ENCODE measurements at places on chromosomes 13 and 19. TPM values are rescaled to one million over a fixed set of nuclear protein-coding genes. Genes with fewer than 3 reads are reported as not detected.

B3GNT8 gene
- total RNA-seq, result 4.0 TPM

SERP2 gene
- total RNA-seq, result 3.8 TPM

BLOC1S3 gene
- 21.4 TPM for total RNA-seq

SLC10A2 gene
- not detected for total RNA-seq

CD33 gene
- 8.1 TPM for total RNA-seq

CASP14 gene
- not detected for total RNA-seq

CD37 gene
- 29.8 TPM for total RNA-seq

C5AR2 gene
- total RNA-seq, result 25.7 TPM

EDNRB gene
- total RNA-seq, result 27.6 TPM

ZNF441 gene
- 16.5 TPM for total RNA-seq

KLK15 gene
- total RNA-seq, result not detected

FCER2 gene
- 1.5 TPM for total RNA-seq

DNA sequence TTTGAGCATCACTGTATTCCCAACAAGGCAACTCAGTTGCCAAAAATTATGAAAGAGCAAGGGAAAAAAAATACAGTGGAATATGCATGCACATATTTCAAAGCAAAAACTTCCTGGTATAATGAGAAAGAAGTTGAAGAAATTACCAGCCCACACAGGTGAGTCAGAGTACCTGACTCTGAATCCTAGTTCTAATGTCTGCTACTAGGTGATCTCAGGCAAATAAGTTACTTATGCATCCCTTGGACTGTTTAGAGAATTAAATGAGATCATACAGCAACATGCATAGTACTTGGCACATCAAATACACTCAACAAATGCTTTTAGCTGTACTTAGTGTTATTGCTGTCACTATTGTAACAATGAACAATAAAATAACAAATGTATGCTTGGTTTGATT is 144.9 kb downstream of the MIPEP start:
- DNase-seq, result no peak

- DNase-seq, result no peak
Observed at GRCh38 chr13:39773833-39774232, 118.4 kb downstream of the COG6 start.

GRCh38 chr19:40165362-40165937 is 25.8 kb upstream of the MAP3K10 start:
- DNase-seq, result no peak

- DNase-seq, result peak; percentile 41
Observed at GRCh38 chr19:5308451-5309437, 31.9 kb downstream of the PTPRS start.

DNA sequence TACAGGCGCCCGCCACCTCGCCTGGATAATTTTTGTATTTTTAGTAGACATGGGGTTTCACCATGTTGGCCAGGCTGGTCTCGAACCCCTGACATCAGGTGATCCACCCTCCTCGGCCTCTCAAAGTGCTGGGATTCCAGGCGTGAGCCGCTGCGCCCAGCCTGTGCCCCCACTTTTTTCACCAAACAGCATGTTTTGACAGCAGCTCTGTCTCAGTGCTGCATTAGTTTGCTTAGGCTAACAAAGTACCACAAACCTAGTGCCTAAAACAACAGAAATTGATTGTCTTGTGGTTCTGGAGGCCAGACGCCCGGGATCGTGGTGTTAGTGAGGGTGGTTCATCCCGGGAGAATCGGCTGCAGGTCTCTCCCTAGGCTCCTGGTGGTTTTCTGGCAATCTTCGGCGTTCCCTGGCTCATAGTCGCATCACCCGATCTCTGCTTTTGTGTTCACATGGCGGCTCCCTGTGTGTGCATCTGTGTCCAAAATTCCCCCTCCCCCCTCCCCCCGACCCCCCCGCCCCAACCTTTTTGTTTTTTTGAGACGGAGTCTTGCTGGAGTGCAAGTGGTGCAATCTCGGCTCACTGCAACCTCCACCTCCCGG is 30.0 kb downstream of the MYH14 start:
- no peak for DNase-seq

GRCh38 chr19:48568345-48568886 is 16.4 kb downstream of the SULT2B1 start:
- DNase-seq, result peak; percentile 80

GRCh38 chr13:112260108-112261055 is 115.8 kb upstream of the SPACA7 start:
- no peak for DNase-seq

DNA sequence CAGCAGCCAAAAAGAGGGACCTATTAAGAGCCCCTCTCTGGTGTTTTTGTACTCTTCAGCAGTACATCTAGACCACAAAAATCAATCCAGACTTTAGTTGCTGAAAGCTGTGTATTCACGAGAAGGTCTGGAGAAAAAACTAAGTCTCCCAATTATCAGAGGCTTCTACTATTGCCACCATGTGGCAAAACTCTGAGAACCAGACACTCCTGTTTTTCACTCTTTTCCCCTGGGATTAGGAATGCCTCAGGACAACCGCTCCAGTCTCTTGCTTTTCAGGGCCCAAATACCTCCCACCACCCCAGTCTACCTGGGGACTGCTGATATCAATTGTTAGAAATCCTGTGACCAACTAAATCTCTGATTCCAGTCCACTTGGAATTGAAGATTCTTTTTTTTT is 30.1 kb upstream of the OBI1 start:
- DNase-seq, result no peak

DNA sequence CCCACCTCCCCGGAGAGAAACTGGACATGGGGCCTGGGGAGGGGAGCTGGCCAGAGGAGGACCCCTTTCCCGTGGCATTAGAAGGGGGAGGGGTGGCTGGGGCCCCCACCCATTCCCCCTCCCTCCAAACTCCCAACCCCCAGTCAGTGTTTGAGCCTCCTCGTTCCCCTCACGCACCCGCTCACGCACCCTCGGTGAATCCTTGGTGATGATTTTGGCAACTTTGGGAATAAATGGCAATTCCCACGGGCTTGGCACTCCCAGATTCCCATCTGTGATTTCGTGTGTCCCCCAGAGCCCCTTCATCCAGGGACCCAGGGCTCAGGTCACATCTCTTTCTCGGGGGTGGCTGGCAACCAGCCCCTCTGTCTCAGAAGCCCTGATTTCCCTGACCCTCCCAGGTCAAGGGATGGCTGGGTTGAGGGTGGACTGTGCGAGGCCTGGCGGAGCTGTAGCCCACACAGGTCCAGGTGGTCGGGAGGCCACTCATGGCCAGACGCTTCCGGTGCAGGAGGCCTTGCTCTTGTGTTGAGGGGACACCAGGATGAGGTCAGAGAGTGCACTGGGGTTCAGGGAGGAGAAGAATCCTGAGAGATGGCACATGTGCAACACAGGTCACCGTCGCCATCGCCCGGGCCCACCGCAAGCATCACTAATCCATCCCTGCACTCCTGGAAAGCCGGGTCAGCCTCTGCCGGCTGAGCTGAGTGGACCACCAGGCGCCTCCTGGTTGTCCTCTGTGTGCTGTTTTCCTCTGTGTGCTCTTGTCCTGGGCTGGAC is 20.7 kb downstream of the EPN1 start:
- no peak for DNase-seq

- no peak for DNase-seq
Observed at GRCh38 chr13:111312944-111313590, 7.4 kb upstream of the TEX29 start.

DNA sequence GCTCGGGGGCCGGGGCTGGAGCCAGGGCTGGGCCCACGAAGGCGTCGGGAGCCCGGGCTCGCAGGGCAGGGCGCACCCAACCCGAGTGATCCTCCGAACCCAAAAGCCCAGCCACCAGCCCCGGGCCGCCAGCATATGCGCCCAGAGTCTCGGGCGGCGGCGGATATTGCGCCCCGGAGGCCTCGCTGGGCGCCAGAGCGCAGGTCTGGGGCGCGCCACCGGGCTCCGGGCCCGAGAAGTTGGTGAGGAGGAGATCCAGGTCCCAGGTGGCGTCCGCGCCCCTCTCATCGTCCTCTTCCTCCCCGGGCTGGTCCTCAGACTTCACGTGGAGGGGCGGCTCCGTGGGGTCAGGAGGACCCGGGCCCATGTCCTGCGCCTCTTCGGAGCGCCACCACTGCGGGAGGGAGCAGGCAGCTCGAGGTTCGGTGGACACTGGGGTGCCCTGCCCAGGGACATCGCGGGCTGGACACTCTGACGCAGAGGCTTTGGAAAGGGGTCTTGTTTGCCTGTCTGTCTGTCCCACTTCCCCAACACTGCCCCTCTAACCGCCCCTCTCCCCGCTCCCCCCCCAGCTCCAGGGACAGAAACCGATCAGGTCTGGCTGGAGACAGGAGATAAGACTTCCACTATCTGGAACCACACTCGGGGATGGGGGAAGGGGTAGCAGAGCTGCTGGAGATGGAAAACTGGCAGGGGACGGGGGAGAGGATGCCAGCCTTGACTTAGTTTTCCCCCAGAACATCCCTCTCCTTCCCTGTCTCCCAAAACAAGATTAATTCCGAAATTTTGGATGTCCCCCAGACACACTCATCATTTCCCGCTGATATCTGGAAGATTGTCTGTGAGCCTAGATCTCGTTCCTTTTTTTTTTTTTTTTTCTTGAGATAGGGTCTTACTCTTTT is 1.0 kb downstream of the KLF1 start:
- DNase-seq, result no peak

DNA sequence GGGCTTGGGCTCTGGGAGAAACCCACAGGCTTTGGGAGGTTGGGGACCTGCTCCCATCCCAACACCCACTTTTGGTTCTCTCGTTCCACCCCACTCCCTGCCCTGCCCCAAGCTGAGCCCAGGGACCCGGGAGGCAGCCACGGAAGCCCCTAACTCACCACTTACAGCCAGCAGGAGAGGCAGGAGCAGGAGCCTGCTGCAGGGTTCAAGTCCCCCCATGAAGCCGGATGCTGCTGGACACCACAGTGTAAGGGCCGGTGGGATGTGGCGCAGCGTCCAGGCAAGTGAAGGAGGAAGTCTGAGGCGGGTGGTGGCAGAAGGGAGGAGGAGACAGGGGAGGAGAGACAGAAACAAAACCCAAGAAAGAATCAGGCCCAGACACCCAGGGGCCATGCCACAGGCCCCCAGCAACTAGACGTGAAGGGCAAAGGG is at the start of gene TYROBP:
Gene TYROBP, minus strand, starts transcription at position 286 of the 432 bp plus-strand sequence. Its CDS starts 67 bp downstream, at position 219.
- DNase-seq, result no peak

GRCh38 chr13:94327318-94327717 is 152.2 kb downstream of the DCT start:
- DNase-seq, result no peak

DNA sequence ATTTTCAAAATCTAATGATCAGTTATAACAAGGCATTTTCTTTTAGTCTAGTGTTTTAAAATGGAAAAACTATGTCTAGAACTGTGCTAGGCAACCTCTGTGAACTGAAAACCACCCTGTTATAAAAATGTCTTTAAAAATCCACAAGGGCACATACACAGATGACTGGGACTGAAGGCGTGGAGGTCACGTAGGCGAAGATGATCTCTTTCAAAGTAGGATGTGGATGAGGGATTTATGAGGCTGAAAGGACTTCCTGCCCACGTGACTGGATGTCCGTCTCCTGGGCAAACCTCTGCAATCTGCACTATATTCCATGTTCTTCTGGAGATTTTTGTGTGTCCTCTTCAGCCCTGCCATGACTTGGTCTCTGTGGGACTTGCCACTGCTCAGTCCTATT is 84.2 kb upstream of the ZNF536 start:
- no peak for DNase-seq

DNA sequence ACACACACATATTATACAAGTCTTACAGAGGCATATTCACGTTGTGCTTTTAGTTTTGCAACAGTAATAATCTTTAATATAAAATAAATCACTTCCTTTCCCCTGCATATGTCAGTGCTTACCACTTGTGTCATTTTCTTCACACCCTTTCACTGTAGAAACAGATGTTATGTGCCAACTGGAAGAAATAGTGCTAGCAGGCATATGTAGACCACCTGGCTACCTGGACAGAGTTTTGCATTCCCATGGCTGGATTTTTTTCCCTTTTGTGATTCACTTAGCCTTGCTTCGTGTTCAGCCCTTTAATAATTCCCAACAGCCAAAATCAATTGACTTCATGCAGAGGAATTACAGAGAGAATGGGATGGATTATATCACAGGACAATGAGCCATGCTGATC is 399.1 kb upstream of the SPRY2 start:
- DNase-seq, result no peak

DNA sequence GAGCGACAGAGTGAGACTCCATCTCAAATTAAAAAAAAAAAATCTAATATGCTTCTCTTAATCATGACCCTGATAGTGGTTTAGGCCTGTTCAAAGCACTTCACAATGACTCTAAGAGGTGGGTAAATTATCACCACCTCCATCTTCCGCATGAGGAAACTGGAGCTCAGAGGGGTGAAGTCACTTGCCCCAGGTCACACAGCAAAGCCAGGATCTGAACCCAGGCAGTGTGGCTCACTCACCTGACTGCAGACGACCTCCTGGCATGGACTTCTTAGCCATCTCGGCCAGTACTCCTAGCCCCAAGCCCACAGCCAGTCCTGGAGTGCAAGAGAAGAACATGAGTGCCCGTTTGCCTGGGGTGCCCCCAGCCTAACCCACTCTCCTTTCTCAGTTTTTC is 6.9 kb downstream of the COQ8B start:
- no peak for DNase-seq

- DNase-seq, result no peak
Observed at GRCh38 chr13:46039411-46040182, 12.9 kb downstream of the ZC3H13 start.

GRCh38 chr13:19772306-19772705 is 10.4 kb downstream of the PSPC1 start:
- DNase-seq, result no peak

GRCh38 chr13:84741253-84741652 is 859.0 kb upstream of the SLITRK1 start:
- DNase-seq, result no peak

DNA sequence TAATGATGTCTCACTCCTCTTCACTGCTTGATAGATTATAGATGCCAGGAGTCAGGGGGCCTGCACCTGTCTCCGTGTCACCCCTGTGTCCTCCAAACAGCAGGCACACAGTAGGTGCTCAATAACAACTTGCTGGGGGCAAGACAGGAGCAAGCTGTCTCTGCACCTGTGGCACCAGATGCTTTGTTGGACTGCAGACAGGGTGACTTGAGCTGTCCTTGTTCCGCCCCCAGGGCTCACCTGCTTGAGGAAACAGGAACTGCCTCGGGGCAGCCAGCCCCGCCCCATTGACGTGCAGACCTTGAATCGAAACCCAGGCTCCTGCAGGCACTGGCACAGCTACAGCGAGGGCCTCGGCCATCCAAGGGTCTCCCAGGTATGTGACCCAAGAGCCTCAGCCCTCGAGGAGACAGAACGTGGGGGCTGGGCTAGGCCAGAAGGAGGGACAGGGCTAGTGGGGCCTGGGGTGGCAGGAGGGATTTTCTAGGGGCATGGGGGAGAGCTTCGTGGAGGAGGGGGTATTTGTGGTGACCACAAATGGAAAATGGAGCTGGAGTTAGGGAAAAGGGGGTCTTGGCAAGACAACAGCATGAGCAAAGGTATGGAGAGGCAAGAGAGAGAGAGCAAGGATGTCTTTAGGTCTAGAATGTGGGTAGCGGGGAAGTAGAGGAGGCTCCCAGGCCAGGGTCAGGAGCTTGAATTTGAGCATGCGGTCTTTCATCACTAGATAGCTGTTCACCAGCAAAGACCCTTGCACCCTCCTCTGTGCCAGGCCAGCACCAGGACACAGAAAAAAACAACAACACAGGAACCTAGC is at the start of gene HSH2D:
Gene HSH2D, plus strand, starts transcription at position 287 of the 817 bp plus-strand sequence. CDS start 5,066 bp downstream, outside the sequence.
- DNase-seq, result no peak
